ENCODE measurements at places on chromosomes 2 and 18.
A peak's percentile ranks its signal among the peaks of the same experiment; 100 is the strongest.

GRCh38 chr2:231037731-231038482, 584 bp downstream of the C2orf72 start:
- DNase-seq, result peak; percentile 40

- no peak for DNase-seq
Observed at GRCh38 chr2:17475286-17475685, 43.0 kb downstream of the RAD51AP2 start.

- no peak for DNase-seq
Observed at GRCh38 chr18:56711708-56712445, 60.7 kb downstream of the WDR7 start.

DNA sequence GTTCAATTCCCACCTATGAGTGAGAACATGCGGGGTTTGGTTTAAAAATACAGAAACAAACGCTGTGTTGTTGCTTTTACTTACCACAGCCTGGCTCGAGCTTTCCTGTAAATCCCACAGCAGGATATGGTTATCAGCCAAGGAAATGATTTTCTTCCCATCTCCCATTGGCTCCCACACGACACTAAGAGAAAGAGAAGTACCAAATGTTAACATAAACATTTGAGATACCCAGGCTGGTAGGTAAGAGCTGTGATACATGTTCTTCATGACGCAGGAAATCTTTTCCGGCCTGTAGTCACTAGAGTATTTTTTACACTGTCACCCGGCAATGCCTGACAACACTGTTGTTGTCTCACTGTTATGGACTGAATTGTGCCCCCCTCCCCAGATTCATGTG, 163.6 kb downstream of the EIPR1 start:
- no peak for DNase-seq

- no peak for DNase-seq
Observed at GRCh38 chr2:20900052-20900636, 77.2 kb upstream of the LDAH start.
